Muscle of leg (tissue), 16 donors: ENCODE measurements at places on chromosomes 11 and 22. TPM values are rescaled to one million over a fixed set of nuclear protein-coding genes. Genes with fewer than 3 reads are reported as not detected.

DNA sequence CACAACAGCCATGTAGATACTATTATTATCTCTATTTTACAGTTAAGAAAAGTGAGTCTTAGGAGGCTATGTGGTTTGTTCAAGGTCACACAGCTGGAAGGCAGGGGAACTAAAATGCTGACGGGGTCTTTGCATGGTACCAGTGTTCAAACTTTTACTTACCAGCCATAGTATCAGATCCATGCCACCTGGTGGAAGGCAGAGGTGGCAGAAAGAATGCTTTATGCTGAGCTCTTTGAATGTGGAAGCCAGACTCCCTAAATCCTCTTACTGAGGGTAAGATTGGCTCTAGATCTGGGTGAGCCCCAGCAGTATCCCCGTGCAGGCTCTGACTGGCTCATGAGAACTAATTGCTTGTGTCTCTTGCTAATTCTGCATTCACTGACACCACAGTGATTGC, 54.3 kb upstream of the NAV2 start:
- DNase-seq = no peak

TMEM86A gene
- total RNA-seq = 2.6 TPM

GRCh38 chr22:49202226-49202625, 625.4 kb downstream of the BRD1 start:
- DNase-seq = no peak

GRCh38 chr11:59611570-59612565, 3.7 kb downstream of the OSBP start:
- DNase-seq = peak; percentile 73

OR2AG2 gene
- total RNA-seq = 0.04 TPM
